ENCODE measurements at places on chromosomes 2 and 18.
A peak's percentile ranks its signal among the peaks of the same experiment; 100 is the strongest.

DNA sequence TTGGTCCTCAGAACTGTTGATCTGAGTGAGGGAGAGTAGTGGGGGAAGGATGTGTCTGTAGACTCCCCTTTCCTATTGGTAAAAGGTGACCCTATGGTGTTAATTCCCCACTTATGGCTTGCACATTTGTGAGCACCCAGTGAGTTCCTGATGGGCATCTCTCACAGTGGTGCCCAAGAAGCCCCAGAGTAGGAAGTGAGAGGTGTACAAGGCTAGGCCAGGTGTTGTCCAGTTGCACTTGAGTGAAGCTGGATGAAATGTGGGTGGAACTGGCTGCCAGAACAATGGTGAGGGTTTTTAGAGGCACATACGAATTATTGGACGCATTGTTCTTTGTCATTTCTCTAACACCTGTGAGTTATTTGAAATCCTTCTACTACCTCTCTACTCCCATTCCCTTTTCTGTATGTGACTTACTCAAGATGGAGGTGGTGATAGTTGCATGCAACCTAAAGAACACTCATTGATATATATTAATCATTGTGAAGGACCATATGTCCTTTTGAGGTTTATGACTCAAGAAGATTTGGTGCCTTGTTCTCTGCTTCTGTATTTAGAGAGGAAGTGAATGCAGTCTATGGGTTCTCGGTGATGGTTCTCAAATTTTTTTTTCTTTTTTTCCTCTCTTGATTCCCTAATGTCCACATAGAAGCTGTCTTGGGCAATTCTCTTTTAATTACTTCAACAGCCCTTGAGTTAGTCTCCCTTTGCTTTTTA, 162.7 kb downstream of the FSHR start:
- no peak for DNase-seq

- DNase-seq = no peak
Observed at GRCh38 chr2:96535331-96535730, 1.2 kb upstream of the ARID5A start.

DNA sequence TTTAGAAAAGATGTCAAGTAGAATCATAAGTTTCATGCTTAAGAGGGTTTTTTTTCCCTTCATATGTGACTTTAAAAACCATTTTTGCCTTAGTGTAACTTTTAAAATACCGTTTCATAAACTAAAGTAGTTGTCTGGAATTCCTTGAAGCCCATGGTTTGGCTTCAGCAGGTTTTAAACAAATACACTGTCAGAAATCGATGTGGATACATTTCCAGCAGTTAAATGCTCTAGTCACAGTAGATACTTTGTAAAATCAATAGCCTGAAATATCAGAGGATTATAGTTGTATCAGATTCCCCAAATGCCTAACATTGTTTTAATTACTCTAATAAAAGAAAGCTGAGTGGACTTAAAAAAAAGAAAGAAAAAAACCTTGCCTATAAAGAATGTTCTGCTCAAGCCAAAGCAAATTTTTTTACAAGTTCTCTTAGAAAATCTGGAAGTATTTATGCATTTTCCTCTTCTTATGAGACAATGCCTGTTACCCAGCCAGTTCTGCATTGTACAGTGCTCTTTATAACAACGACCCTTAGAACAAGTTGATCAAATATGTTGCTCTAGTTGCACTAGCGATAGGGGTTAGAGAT, 260.5 kb downstream of the LTBP1 start:
- no peak for DNase-seq

DNA sequence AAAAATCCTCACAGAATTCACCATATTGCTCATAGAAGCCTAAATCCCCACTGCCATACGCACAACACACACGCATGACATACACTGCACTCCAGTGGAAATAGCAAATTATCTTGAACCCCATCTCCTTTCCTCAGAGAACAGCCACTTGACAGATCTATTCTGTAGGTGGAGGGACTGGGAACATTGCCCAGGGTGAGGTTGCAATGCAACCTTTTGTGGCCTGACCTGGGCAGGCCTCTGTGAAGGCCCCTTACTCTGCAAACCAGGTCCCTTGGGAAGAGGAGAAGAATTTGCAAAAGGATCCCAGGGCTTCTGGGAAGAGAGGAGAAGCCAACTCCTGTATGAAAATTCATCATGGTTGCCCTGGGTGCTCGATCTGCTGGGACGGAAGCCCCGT, 51.9 kb downstream of the SDC1 start:
- DNase-seq = no peak

- no peak for DNase-seq
Observed at GRCh38 chr18:30903566-30903965, 139.0 kb downstream of the DSC3 start.

DNA sequence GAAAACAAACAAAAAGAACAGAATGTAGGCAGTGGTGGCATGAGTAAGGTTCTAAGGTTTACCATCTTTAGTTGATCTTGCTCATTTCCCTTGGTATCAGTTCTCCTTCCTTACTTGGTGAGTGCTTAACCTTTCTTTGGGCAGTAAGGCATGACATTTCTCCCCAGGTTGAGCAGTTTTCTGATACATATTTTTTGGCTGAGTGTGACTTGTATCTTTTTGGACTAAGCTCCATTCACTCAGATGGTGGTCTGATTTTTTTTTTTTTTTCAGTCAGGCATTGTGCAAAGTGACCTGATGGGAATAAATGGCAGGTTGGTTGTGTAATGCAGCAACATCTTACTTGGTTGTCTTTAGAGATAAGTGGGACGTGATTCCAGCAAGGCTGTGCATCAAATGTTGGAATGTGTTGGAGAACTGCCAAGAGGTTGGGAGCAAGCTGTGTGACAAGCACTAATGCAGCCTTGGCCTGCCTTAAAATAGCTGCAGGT, 15.1 kb downstream of the SPTBN1 start:
- DNase-seq = no peak

DNA sequence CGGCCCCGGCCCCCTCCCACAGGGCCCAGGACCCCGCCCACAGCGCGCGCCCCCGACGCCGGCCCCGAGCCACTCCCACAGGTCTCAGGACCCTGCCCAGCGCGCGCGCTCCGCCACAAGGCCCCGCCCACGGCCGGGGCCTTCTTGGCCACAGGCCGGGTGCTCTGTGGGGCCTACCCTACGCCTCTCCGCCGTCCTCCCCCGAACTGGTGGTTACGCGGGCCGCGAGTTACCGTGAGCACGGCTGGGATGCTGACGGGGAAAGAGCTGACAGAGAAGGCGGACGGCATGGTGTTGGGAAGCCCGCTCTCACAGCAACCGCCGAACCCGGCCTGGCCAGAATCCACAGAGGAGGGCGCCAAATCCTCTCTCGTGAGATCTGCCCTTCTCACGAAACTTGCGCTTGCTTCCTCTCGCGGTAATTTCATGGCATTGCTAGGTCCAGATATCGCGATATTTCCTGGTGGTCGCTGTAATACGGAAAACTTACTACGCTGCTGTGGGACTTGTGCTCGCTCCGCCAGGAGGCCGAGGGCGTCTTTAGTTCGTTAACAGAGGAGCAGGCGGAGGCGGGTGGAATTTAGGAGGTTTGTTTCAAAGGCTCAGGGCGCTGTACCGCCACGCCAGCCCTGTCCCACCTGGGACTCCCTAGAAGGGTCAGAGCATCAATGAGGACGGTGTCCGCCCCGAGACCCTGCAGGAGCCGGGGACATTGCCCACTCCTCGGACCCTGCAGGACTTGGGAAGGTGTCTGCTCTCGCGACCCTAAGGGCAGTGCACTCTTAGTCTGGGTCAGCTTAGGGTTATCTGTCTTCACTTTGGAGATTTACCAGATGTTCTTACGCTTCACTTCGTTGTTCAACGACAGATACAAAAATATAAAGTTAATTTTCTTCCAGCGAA, at the start of gene TMEM18:
Gene TMEM18, minus strand, starts transcription at position 351 of the 903 bp plus-strand sequence. Its CDS starts 61 bp downstream, at position 290.
- DNase-seq = peak; percentile 81
